AG04450 (cell line): ENCODE measurements at places on chromosomes 11 and 22.

GRCh38 chr11:109249597-109249996 lies 172.4 kb upstream of the C11orf87 start:
- DNase-seq: no peak

DNA sequence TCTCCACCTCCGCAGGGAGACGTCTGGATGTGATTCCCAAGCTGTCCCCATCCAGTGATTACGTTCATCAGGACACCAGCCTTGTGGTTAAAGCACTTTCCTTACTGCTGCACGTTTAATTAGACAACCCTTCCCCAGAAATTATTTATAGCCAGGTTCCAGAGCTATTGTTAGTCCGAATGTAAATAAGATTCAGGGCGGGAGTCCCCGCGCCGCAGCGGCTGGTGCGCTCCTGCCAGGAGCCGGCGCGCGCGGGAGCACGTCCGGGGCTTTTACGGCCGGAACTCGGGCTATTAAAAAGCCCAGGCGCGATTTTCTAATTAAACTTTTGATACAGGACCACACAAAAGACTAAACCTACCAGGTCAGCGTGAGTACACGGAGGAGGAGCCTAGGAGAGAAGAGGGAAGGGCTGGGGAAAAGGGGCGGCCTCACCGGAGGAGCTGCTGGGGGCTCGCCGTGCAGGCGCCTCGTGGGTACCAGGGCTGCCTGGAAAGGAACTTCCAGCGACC lies 538.3 kb downstream of the OPCML start:
- DNase-seq: no peak

DNA sequence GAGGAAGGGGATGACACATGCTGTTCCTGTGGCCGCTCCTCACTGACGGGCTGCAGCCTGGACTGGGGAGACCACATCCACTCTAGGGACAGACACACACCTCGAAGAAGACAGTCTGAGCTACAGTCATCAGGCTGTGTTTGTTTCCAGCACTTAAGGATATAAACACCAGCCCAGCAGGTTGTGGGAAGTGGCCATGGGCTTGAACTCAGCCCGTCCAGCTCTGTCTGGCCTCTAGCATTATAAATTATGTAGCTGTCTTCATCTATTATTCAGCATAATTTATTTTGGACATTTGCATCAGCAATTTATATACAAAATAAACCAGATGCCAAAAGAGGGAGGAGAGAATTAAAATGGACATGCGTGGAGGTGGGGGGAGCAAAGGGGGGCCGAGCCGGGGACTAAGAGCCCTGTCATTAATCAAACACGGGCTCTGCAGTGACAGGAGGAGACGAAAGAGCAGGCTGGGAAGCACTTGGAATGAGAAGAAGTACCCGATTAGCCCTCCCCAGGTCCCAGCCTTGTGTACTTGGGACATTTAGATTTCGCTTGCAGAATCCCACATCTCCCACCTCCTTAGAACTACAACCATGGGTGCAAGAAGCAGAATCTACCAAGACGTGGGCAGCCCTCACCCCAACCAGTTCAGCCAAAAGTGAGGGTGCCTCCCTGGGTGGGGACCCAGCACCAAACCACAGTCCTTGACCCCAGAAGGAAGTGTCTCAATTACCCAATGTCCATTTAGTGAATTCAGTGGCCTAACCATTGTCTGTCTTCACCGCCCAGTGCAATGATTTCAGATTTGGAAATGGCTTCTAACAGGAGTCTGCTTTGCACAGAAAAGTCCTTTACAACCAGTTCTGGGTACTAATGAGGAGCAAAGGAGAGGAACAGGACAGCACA lies 309.6 kb downstream of the OPCML start:
- DNase-seq: no peak

- no peak for DNase-seq
Observed at GRCh38 chr11:126114486-126115126, 51.9 kb upstream of the CDON start.

- no peak for DNase-seq
Observed at GRCh38 chr11:127052404-127052803, 51.8 kb upstream of the KIRREL3 start.

- DNase-seq: no peak
Observed at GRCh38 chr11:34154059-34154875, 48.8 kb downstream of the NAT10 start.

DNA sequence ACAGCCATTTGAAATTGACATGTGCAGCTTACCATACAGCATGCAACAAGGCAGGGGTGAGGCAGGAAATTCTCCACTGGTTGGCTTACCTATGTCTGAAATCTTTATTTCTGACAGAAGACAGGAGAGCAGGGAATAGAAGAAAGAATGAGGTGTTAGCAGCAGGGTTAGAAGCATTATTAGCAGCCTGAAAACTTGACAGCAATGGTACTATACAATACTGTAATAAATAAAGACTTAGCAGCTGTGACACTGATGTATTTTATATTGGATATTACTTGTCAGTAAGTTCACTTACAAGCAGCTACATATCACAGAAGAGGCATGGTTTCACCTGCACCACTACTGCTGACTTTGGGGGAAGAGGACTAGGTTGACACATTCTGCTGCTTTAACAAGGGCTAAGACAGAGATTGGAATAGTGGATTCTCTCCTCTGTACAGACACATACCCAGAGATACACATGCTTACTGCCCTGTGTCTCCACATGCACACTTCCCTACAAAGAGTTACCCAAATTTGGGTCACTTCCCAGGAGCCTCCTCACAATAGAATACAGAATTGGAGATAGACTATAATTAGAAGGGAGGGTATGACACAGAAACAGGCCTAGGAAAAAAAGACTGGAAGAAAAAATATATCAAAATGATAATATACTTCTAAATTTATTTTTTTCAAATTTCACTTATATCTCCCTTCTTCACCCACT lies 145.8 kb upstream of the NARS2 start:
- no peak for DNase-seq

GRCh38 chr22:26692215-26692614 lies 34.8 kb downstream of the MIAT start:
- no peak for DNase-seq

DNA sequence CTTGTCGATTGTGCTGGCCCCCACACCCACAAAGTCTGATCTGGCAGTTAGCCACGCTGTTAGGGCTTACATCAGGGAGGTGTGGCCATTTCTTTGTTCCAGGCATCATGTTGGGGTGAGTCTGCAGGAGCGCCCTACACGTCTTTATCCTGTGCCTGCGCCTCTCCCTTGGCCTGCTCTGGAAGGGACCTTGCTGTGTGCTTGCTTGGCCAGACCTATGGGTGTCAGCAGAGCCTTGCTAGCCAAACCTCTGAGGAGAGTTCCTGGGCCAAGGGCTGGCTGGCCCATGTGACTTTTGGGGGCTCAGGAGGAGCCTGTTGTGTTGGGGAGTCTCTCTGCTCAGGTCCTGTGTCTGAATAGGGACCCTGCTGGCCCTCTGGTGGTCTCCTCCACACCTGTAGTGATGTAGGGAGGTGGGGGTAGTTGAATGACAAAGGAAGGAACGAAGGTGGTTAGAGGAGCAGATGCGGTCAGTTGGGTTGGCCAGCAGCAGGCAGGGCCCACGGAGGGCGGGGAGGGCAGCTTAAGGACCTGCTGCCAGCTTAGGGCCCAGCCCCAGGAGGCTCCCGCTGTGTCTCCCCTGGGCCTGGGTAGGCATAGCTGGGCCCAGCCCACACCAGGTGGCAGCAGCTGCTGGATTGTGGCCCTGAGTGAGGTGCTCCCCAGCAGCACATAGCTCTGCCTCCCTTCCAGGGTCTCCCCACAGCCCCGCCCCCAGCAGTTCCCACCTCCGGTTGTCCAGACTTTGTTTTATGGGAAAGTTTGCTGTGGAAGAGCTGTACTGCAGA lies 7.9 kb downstream of the PPIL2 start:
- DNase-seq: no peak

GRCh38 chr11:73154178-73154577 lies 12.1 kb upstream of the FCHSD2 start:
- DNase-seq: no peak

DNA sequence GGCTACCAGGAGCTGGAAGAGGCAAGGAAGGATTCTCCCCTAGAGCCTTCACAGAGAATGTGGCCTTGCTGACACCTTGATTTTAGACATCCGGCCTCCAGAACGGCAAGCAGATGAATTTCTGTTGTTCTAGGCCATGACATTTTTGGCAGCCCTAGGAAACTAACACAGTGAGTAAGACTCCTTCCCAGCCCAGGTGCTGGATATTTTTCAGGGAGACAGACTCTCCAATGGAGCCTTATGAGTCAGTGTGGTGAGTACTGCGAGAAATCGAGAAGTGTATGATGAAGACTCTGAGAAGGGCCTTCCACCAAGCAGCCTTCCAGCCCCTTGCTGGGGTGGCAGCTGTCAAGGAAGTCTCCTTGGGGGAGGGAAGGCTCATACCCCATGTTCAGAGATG lies 114.4 kb downstream of the OSBP2 start:
- DNase-seq: no peak

DNA sequence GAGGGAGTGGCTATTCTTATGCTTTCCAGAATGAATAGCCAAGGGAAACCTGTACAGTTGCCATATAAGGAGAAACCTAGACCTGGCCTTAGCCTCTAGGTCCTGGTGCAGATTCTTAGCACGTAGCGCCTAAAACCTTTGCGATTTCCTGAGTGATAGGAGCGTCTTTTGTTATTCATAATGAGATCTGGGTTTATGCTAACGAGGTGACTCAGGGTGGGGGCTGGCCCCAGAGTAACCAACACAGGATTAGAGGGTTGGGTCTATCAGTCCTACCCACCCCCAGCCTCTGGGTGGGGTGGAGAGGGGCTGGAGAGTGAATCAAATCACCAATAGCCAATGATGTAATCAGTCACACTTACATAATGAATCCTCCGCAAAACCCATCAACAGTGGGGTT lies 73.4 kb upstream of the PARVG start:
- DNase-seq: no peak

GRCh38 chr22:44689173-44689572 lies 12.8 kb upstream of the PRR5 start:
- no peak for DNase-seq

GRCh38 chr11:639332-639955 lies 2.4 kb downstream of the DRD4 start:
- no peak for DNase-seq

GRCh38 chr11:61172888-61173287 lies 11.7 kb upstream of the VPS37C start:
- no peak for DNase-seq

- no peak for DNase-seq
Observed at GRCh38 chr22:43811777-43812148, 342 bp downstream of the EFCAB6 start.

- DNase-seq: no peak
Observed at GRCh38 chr11:121557348-121557747, 104.6 kb upstream of the SORL1-AS1 start.
